Tibial artery (tissue), 4 donors: ENCODE measurements at places on chromosomes 2 and 18.

DNA sequence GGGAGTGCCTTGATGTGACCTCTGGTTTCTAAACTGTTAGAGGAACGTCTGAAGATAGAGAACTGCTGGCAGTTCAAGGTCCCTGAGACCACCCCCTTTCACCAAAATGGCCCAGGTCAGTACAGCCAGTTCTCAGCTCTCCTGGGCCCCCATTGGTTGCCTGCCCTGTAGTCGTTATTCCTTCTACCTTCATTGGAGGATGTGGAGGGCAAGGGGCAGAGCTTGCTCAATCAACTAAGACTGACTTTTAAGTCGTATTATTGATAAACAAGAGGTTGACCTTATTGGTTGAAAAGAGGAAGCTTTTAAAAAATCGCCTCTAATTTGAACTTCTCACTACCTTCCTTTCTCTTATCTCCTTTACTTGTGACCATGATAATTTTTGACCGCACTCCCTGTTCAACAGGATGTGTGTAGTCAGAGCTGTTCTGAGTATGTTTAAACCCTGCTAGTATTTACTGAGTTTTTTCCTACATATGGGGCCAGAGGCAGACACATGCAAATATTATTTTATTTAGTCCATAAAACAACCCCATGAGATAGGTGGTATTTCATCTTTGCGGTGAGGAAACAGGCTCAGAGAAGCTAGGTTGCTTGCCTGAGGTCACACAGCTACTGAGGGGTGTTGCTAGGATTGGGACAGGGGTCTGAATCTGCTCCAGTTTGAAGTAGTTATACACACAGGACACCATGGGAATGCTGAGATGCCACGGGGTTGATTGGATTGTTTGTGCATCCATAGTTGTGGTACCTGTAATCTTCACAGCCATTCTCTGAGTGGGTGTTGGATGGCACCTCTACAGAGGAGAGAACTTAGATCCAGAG, 65.9 kb downstream of the TMEM247 start:
- no peaks in the 10 kb centered on the region for H3K27me3 ChIP-seq
- peaks cover 4% of the 10 kb centered on the region for H3K36me3 ChIP-seq
- peaks cover 62% of the 10 kb centered on the region for H3K4me1 ChIP-seq
- H3K27ac ChIP-seq, result peak overlapping the region; percentile 82
- no peak for DNase-seq

DNA sequence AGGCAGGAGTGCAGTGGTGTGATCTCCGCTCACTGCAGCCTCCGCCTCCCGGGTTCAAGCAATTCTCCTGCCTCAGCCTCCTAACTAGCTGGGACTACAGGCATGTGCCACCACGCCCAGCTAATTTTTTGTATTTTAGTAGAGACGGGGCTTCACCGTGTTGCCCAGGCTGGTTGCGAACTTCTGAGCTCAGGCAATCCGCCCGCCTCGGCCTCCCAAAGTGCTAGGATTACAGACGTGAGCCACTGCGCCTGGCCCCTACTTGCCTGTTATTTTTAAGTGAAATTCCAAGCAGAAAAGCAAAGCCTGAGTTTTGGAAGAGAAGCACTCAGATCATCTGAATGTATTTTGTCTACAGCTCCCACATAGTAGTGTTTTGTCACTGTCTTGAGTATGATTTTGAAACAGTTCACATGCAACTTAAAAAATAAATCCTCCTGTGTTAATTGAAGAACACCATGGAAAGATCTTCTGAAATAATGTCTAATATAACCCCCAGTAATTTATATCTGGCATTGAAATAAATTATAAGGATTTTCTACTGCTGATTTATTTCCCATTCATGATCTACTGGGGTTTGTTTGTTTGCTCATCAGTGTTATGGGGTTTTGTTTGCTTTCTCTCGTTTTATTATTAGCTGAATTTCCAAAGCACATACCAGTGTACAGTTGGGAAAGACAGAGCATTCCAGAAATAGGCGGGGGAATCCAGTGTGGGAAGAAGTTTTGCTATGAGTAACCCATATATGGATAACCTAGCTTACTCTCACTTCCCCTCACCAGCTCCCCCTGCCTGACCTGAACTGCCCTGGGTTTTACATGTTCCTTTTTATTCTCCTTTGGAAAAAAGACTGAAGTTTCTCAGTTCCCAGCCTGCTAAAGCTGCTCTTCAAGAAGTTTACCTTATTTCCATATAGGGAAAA, 80.1 kb upstream of the MAP3K20 start:
- H3K4me3 ChIP-seq, result no peak overlapping the region
- no peaks in the 10 kb centered on the region for H3K4me1 ChIP-seq
- H3K27ac ChIP-seq, result peak overlapping the region; percentile 10
- H3K27me3 ChIP-seq, result no peaks in the 10 kb centered on the region
- DNase-seq, result no peak
- H3K36me3 ChIP-seq, result no peaks in the 10 kb centered on the region

DNA sequence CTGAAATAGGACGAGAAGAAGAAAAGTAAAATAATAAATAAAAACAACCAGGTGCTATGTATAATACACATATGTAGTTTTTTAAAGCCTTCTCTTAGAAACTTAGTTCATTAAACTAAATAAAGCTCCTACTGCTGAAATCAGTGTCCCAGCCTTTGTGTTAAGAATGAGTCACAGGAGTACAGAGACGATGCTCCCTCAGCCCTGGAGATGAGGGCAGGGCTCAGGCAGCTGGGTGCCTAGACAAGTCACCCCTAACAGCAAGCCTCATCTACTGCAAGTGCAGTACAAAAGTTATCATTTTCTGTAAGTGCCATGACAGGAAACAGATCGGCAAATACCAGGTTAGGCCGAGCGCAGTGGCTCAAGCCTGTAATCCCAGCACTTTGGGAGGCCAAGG, 18.2 kb downstream of the KIDINS220 start:
- H3K27me3 ChIP-seq, result no peaks in the 10 kb centered on the region
- no peak overlapping the region for H3K27ac ChIP-seq
- H3K4me1 ChIP-seq, result peaks cover 10% of the 10 kb centered on the region
- no peak overlapping the region for H3K4me3 ChIP-seq
- no peak for DNase-seq
- peaks cover 19% of the 10 kb centered on the region for H3K36me3 ChIP-seq

DNA sequence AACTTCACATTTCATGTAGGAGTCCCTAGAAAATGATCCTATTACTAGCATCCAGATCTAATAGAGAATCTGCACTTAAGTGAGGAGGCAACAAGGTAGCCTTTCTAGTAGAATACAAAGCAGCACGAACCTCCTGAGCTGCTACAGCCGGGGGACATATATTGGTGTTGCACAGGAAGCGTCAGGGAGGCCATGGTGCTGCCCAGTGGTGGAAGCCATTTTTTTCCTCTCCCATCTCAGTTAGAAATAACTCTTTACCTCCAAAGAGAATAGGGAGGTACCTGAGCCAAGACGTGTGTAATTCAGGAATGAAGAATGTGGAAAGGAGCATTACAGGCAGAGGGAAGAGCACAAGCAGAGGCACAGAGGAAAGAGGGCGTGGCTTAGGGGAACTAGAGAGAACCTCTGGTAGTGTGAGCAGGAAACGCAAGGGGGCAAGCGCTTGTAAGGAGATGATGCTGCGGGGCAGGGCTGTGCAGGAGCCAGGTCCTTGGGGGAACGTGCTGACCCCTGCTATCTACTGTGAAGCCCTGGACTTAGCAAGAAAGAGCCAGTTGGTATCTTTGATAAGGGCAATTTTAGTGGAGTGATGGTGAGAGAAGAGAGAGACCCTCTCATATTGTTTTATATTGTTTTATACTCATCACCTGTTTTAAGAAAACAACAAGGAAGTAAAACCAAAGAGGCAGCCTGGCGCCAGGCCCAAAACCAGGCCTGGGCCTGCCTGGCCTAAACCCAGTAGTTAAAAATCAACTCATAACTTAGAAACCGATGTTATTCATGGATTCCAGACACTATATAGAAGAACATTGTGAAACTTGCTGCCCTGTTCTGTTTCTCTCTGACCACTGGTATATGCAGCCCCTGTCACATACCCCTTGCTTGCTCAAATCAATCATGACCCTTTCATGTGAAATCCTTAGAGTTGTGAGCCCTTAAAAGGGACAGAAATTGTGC, 50.0 kb upstream of the TTC39C start:
- H3K27ac ChIP-seq, result no peak overlapping the region
- no peaks in the 10 kb centered on the region for H3K4me1 ChIP-seq

DNA sequence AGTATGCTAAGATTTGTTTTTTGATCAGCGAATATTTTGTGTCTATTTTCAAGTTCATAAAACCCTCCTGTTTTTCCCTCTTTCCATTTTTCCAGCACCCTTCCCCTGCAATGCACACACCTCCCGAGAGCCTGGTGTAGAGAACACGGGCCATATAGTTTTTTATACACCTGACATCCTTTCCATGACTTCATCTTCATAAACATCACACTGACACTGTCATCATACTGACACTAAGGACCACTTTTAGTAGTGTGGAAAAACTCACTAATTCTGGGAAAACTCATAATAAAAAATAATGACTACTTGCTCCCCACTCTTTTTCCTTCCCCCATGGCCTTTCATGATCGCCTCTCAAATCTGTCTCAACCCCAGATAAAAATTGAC, 70.2 kb downstream of the EPHA4 start:
- no peak for DNase-seq
- no peaks in the 10 kb centered on the region for H3K36me3 ChIP-seq
- no peak overlapping the region for H3K4me3 ChIP-seq
- H3K27ac ChIP-seq, result no peak overlapping the region
- H3K4me1 ChIP-seq, result peaks cover 3% of the 10 kb centered on the region

GRCh38 chr18:10194592-10194991, 259.8 kb upstream of the APCDD1 start:
- H3K36me3 ChIP-seq, result no peaks in the 10 kb centered on the region
- H3K27ac ChIP-seq, result no peak overlapping the region
- H3K4me3 ChIP-seq, result no peak overlapping the region
- H3K27me3 ChIP-seq, result no peaks in the 10 kb centered on the region
- H3K4me1 ChIP-seq, result no peaks in the 10 kb centered on the region

- no peak for DNase-seq
- H3K27me3 ChIP-seq, result no peaks in the 10 kb centered on the region
- no peak overlapping the region for H3K4me3 ChIP-seq
Measured at GRCh38 chr2:171478345-171478744, 43.9 kb upstream of the CYBRD1 start.

GRCh38 chr2:224903621-224904020, 138.6 kb downstream of the DOCK10 start:
- no peaks in the 10 kb centered on the region for H3K36me3 ChIP-seq
- H3K4me3 ChIP-seq, result no peak overlapping the region
- H3K27ac ChIP-seq, result peak overlapping the region; percentile 15
- H3K27me3 ChIP-seq, result no peaks in the 10 kb centered on the region
- no peaks in the 10 kb centered on the region for H3K4me1 ChIP-seq
